ENCODE measurements at places on chromosomes 11 and 22.
A peak's percentile ranks its signal among the peaks of the same experiment; 100 is the strongest.

DNA sequence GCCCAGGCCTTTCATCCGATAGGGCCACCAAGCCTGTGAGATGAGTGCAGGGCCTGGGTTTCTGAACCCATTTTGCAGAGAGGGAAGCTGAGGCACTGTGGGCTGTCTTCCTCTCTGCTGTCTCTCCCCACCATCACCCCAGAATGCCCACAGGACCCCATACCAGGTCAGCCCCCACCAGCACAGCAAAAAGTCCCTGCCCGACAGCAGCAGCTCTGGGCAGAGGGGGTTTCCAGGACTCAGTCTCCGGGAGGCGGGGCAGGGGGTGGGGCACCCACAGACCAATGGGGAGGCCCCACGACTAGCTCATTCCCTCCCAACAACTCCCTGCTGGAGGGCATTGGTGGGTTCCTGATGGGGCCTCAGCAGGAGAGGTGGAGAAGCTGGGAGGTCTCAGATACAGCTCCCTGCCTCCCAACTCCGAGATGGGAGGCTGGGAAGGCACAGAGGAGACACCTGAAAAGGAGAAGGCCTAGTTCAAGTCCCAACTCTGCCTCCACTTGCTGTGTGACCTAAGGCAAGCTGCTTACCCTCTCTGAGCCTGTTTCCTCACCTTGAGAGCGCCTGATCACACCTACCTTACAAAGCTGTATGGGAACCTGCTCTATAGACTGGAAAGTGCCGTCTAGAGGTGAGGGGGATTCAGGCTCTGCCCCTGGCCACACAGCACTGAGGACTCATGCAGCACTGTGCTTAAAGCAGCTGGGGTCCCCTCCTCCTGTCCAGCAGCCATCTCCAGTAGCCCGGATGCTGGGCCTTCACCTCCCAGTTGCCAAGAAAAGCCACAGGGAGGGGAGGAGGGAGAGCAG lies 3.5 kb downstream of the CBX7 start:
- DNase-seq = peak; percentile 60

- DNase-seq = no peak
These were observed 2.9 kb upstream of the MRPL48 start for GRCh38 chr11:73784734-73785133.

- DNase-seq = no peak
These were observed 612 bp downstream of the ASPHD2 start for GRCh38 chr22:26429458-26430286.

- no peak for DNase-seq
These were observed 6.4 kb upstream of the GTSE1 start for GRCh38 chr22:46290121-46290842.

GRCh38 chr22:45422237-45422983 lies 8.9 kb downstream of the RIBC2 start:
- no peak for DNase-seq

DNA sequence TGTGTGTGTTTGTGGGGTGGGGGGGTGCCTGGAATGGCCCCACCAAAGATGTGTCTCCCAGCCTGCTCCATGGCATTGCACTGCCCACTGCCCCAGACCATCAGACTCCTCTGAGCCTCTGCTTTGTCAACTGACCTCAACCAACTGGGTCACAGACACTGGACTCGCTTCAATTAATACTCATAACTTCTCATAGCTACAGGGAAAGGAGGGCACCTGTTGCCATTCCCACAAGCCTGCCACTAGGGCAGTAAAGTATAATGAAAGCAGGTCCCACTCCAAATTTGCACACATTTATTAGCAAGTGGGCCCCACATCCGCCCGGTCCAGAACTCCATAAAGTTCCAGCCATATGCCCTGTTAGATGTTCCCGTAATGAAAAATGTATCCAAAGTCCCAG lies 70.5 kb upstream of the PRDM11 start:
- no peak for DNase-seq

- DNase-seq = no peak
These were observed 34.2 kb downstream of the DNHD1 start for GRCh38 chr11:6531267-6531752.

- DNase-seq = no peak
These were observed 27.9 kb upstream of the KRTAP5-7 start for GRCh38 chr11:71499125-71499524.

All from stimulated activated CD8-positive, alpha-beta memory T cell treated with anti-CD3 and anti-CD28 coated beads, Interleukin-7, amount 100 ng/mL, for 24 hours (primary cell).